ENCODE measurements at places on chromosomes 1 and 21.

- DNase-seq: peak; percentile 78
Observed at GRCh38 chr1:40143891-40144575, 17.2 kb upstream of the RLF start.

- no peak for DNase-seq
Observed at GRCh38 chr1:192067360-192067759, 90.9 kb upstream of the RGS18 start.

GRCh38 chr1:113138778-113139177, 65.8 kb downstream of the LRIG2 start:
- no peak for DNase-seq

DNA sequence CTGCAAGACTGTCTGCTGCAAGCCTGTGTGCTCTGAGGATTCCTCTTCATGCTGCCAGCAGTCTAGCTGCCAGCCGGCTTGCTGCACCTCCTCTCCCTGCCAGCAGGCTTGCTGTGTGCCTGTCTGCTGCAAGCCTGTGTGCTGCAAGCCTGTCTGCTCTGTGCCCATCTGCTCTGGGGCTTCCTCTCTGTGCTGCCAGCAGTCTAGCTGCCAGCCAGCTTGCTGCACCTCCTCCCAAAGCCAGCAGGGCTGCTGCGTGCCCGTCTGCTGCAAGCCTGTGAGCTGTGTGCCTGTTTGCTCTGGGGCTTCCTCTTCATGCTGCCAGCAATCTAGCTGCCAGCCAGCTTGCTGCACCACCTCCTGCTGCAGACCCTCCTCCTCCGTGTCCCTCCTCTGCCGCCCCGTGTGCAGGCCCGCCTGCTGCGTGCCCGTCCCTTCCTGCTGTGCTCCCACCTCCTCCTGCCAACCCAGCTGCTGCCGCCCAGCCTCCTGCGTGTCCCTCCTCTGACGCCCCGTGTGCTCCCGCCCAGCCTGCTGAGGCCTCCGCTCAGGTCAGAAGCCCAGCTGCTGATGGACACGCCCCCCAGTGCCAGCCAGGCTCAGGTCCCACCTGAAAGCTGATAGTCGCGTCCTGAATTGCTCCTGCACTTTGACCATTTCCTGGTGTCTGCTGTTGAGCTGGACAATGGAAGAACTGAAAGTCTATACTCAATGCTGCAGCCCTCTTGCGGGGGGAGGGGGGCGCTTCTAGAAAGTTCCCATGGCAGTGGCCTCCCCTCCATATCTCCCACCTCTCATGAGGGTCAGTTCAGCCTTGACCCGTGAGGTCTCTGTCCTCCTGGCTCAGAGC, 1.2 kb downstream of the KRTAP10-4 start:
- no peak for DNase-seq

DNA sequence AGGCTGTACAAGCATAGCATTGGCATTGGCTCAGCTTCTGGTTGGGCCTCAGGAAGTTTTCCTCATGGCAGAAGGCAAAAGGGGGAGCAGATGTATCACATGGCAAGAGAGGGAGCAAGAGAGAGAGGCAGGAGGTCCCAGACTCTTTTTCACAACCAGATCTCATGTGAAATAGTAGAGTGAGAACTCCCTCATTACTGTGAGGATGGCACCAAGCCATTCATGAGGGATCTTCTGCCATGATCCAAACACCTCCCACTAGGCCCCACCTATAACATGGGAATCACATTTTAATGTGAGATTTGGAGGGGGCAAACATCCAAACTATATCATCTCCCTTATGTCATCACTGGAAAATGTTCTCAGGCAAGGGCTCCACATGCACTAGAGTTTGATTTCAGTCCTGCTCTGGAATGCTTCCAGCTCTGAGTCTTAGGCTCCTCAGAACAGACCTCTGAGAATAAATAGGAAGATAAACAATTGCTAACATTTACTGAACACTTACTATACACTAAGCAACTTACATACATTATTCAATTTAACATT, 39.4 kb upstream of the VTCN1 start:
- DNase-seq: no peak

Data from activated CD4-positive, alpha-beta T cell treated with anti-CD3 and anti-CD28 coated beads, Interleukin-2, Interleukin-6, amounts not matched to agents 100 ng/mL and 50 ng/mL, durations not matched to agents 16 hours and 8 hours (primary cell).